Subcutaneous adipose tissue (tissue), 4 donors: ENCODE measurements at places on chromosomes 2 and 18. TPM values are rescaled to one million over a fixed set of nuclear protein-coding genes. Genes with fewer than 3 reads are reported as not detected.

ZAP70 gene
- 2.3 TPM for total RNA-seq

SOX11 gene
- not detected for total RNA-seq

CENPA gene
- 1.7 TPM for total RNA-seq

FASTKD2 gene
- 24.8 TPM for total RNA-seq

LIPG gene
- 0.34 TPM for total RNA-seq

OTOS gene
- not detected for total RNA-seq

AQP12A gene
- not detected for total RNA-seq

KCNG2 gene
- 0.44 TPM for total RNA-seq

BMP10 gene
- not detected for total RNA-seq

PID1 gene
- 57.6 TPM for total RNA-seq

CD207 gene
- not detected for total RNA-seq
